Dermis microvascular lymphatic vessel endothelial cell (primary cell): ENCODE measurements at places on chromosomes 5 and 9. TPM values are rescaled to one million over a fixed set of nuclear protein-coding genes. Genes with fewer than 3 reads are reported as not detected.

The LPAR1 gene
- 0.13 TPM in 1 of 2 replicates, not detected in the other for total RNA-seq

The FANCC gene
- total RNA-seq, result 7.1 and 8.6 TPM in 2 replicates

The INSYN2B gene
- total RNA-seq, result 1.4 and 2.4 TPM in 2 replicates

The RASGEF1C gene
- not detected in 2 replicates for total RNA-seq

DNA sequence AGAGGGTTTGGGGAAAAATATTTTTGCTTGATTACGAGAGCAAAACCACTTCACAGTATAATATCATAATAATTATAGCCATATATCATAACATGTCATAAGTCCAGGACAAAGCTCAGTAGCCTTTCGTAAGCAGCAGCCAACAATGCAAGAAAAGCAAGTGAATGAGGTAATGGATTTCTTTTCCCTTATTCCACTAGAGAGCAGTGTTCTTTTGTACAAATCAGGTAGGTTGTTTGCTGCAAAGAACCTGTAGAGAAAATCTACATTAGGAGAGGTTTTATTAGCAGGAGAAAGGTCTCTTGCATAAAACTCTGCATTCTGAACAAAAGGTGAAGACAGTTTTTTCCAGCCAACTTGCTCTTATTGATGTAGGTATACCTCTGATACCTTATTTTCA lies 1033.4 kb downstream of the TLE4 start:
- DNase-seq, result peak; percentile 0

- DNase-seq, result no peak
These were observed 5.0 kb downstream of the MED7 start for GRCh38 chr5:157137691-157138090.

- DNase-seq, result no peak
These were observed 33.7 kb downstream of the PTGES start for GRCh38 chr9:129719135-129719534.

DNA sequence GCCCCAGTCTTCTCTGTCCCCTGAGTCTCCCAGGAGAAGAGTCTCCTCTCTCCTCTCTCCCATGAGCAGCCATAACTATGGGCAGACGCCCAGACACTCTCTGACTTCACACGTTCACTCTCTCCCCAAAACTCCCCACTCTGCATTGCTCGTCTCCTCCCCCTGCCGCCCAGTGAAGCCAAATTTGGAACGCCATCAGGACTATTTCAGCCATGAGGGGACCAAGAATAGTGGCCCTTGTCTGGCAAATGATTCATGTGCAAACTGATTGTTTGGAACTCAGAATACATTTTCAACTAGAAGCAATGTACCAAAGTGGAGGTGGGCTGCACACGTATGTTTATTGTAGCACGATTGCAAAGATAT lies 20.9 kb downstream of the CMBL start:
- DNase-seq, result no peak
